ENCODE measurements at places on chromosomes 1 and 21.
A peak's percentile ranks its signal among the peaks of the same experiment; 100 is the strongest.

DNA sequence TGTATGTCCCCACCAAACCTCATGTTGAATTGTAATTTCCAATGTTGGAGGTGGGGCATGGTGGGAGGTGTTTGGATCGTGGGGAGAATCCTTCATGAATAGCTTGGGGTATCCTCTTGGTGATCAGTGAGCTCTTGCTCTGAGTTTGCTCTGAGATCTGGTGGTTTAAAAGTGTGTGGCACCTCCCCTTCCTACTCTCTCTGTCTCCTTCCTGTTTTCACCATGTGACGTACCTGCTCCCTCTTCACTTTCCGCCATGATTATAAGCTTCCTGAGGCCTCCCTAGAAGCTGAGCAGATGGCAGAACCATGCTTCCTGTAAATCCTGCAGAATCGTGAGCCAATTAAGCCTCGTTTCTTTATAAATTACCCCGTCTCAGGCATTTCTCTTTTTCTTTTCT, 40.0 kb upstream of the OSBPL9 start:
- DNase-seq = no peak

- no peak for DNase-seq
Measured at GRCh38 chr1:88961081-88961480, 31.3 kb downstream of the KYAT3 start.

- no peak for DNase-seq
Measured at GRCh38 chr21:31530364-31530763, 129.1 kb upstream of the SOD1 start.

DNA sequence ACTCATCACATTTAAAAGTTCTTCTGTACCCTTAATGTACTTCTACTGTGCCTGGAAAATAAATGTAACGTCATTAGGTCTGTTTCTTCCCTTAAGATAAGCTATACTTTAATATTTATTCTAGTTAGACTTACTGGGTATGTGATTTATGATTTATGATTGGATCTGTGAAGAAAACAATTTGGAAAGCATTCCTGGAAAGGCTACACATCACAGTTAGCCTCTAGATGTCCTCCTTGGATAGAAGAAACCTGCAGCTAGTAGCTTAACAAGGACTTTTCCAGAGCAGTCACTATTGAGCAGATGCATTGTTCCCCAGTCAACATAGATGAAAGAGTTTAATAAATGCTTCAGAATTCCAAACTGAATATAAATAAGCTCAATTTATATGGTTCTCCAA, 22.2 kb upstream of the ABL2 start:
- DNase-seq = peak; percentile 53

- DNase-seq = no peak
Measured at GRCh38 chr1:88191917-88192316, 492.2 kb upstream of the PKN2 start.

DNA sequence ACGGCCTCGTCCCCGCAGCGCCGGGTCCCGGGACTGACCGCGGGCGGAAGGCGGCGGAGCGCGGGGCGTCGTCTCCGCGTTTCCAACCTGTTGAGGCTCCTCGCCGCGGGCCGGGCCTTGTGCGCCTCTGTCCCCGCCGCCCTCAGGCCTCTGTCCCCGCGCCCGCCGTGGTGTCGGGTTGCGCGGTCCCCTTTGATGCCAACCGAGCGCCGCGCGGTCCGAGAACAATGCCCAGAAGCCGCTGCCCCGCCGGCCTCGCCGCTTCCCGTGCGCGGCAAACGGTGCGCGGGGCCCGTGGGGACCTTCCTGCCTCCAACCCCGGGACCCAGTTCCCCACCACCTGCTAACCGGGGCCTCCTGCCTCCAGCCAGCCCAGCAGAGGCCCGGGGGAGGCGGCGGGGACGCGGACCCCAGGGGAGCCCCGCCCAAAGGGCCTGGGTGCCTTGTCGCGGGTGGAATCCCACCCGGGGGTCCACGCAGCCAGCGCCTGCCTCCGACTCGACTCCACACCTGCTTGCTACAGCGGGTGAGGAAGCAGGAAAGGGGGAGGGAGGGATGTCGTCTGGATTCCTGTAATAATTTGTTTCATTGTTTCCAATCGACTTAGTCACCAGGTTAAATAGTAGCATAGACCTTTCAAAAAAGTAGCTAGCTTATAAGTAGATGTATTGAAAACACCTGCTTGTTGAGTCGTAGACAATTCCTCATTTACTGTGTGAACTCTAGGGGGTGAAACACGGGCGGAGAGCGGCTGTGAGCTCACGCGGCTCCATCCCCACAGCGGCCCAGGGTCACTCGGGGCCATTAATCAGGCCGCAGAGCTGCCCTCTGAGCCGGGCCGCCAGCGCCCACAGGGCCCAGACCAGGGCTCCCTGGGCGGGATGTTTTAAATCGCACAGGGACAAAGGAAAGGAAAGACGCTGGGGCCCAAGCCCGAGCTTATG, 1.1 kb downstream of the COL18A1 start:
- peak; percentile 59 for DNase-seq

GRCh38 chr21:42799516-42799915, 79.8 kb downstream of the WDR4 start:
- DNase-seq = no peak

DNA sequence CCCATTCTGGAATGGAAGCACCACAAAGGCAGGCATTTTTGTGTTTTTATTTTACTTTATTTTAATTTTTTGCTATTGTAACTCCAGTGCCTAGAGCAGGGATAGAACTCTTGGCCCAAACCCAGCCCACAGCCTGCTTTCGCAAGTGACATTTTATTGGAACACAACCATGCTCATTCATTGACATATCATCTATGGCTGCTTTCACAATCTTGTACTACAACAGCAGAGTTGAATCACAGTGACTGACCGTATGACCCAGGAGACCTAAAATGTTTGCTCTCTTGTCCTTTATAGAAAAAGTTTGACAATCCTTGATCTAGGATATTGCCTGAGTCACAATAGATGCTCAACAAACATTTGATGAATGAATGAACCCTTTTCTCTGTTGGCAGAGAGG, 83.9 kb upstream of the ATP1A1 start:
- no peak for DNase-seq

DNA sequence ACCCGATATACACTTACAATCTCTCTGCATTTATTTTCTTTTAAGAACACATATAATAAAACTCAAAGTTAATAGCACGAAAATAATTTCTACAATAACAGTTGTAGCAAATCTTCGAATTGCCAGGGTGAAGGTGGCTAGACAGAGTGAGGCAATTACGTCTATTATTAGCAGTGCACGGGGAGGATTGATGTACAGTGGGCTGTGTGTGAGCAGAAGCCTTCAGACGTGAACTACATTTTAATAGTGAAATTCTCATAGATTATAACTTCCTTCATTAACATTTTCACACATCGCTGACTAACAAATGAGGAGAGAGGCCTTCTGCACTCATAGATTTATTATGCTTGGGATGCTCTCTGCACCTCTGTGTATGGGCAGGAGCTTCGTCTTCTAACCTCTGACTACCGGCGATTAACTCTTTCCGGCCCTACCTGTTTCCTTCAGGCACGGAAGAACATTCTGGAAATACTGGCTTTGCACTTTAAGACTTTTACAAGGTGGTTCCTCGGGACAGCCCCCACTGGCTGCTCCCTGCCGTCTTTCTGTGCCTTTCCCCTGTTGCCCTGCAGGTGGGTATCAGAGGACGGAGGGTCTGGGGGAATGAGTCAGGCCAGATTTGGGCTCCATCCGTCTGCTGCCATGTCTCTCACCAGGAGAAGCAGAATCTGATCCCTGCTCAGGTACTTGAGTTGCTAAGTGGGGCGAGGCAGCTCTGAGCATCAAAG, 200.5 kb downstream of the CAMTA1 start:
- DNase-seq = no peak

GRCh38 chr1:33010932-33011731, 25.6 kb downstream of the AK2 start:
- no peak for DNase-seq

DNA sequence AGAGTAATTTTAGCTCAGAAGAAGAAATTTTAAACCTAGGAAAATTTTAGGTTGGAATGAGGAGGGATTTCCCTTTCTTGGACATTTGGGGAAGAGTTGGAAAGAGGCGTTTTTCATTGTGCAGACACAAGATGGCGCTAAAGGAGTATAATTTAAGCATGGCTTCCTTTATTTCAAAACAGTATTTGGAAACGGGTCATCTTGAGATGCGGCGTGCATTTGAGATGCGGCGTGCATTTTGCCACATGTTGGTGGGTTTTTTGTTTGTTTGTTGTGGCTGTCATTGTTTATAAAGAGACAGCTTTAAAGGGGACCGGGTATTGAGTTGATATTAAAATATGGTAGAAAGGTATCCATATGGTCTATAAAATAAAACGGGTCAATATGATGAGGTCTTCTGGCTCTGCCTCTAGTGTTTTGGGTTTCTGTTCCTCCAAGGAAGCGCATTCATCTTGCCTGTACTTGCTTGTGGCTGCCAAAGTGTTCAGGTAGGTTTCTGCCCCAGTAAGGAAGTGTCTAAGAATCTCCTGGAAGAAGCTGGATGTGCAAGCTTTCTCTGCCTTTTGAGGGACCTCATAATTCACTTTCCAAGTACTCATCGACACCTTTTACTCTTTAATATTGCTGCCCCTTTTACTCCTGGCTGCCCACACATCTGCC, 210.3 kb downstream of the SLC35F3 start:
- peak; percentile 68 for DNase-seq

DNA sequence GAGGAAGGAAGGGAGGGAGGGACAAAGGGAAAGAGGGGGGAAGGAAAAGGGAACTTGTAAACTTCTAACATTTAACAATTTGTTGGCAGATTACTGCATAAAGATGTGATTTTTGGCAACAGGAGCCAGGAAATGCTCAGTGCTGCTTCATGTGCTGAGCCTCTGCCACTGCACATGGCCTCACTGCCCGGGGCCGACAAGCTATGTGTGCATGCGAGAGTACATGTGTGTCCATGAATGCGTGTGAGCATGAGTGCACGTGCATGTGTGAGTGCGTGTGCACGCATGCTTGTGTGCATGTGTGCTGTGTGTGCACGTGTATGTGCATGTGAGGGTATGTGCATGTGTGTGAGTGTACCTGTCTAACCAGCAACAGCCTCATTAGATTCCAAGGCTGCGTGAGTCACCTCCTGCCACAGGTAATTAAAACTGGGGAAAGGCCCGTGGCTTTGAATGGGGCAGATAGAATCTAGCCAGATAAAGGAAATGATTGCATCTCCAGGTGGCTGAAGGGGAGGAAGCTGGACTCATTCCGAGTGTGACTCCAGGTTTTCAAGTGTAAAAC, 41.4 kb upstream of the TSPEAR start:
- DNase-seq = no peak

DNA sequence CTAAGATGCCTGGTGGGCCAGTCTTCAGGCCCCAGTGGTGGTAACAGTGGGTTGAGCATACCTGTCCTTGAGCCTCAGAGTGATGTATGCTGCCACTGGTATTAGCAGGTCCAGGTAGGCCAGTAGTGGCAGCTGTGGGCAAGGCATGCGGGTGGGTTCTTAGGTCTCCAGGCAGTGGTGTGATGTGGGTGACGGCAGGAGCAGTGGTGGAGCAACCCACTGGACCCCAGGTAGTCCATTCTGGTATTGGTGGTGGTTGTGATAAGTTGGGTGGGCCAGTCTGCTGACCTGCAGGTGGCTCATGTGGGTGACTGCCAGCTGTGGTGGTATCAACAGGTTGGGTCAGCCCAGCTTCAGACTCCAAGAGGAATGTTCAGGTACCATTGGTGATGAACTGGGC, 165.0 kb upstream of the GORAB start:
- DNase-seq = no peak
